Sigmoid colon (tissue), 7 donors: ENCODE measurements at places on chromosomes 11 and 22.

GRCh38 chr22:36955691-36956090 lies 42.3 kb downstream of the CSF2RB start:
- DNase-seq: no peak

DNA sequence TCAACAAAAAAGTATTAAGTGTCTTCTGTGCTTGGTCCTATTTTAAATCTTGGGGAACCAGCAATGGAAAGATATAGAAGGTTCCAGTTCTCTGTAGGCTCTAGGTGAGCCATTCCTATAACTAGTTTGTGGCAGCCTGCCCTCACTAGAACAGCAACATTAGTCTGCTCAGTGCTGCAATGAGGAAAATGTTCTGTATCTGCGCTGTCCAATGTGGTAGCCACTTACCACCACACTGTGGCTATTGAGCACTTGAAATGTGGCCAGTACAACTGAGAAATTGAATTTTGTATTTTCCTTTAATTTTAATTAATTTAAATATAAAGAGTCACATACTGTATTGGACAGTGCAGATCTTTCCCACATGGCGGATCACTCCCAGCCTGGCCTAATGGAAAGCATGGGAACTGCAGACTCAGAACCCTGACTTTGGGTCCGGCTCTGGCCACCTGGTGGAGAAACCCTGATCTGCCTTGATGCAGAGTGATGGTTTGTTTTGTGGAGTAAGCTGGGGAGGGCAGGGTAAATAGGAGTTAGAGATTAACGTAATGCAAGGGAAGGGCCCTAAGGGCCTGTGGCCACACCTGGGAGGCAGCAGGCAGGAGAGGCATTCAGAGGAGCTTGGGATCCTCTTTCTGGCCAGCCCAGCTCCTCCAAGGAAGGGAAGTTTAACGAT lies 101.0 kb downstream of the ME3 start:
- DNase-seq: no peak

DNA sequence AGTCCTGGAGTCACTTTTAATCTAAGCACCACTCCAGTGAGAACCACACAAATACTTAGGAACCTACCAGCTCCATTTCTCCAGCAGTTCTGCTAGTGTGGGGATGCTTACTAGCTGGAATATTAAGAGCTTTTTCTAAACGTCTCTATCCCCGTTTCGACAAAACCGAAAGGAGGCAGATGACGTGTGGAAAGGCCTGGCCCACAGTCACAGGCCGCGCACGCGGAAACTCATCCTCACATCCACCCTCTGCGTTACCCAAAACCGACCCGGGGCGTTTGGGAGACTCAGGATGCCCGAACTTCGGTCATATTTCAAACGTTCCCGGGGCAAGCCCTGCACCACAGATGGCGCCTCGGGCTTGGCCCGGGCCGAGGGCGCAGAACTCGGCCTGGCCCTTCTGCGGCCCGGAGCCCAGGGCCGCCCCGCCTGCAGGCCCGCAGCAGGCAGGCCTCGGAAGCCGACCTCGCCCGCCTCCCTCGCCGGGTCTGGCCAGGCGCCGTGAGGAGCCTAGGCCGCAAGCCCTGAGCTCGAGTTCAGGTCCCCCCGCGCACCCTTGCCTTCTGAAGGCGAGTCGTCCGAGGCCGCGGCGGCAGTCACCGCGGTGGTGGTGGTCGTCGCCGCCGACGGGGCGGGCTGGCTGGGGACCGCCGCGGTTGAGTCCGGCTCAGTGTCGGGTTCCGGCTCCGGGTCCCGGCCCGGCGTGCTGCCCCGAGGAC lies 473 bp downstream of the FNBP4 start:
- peak; percentile 87 for DNase-seq

DNA sequence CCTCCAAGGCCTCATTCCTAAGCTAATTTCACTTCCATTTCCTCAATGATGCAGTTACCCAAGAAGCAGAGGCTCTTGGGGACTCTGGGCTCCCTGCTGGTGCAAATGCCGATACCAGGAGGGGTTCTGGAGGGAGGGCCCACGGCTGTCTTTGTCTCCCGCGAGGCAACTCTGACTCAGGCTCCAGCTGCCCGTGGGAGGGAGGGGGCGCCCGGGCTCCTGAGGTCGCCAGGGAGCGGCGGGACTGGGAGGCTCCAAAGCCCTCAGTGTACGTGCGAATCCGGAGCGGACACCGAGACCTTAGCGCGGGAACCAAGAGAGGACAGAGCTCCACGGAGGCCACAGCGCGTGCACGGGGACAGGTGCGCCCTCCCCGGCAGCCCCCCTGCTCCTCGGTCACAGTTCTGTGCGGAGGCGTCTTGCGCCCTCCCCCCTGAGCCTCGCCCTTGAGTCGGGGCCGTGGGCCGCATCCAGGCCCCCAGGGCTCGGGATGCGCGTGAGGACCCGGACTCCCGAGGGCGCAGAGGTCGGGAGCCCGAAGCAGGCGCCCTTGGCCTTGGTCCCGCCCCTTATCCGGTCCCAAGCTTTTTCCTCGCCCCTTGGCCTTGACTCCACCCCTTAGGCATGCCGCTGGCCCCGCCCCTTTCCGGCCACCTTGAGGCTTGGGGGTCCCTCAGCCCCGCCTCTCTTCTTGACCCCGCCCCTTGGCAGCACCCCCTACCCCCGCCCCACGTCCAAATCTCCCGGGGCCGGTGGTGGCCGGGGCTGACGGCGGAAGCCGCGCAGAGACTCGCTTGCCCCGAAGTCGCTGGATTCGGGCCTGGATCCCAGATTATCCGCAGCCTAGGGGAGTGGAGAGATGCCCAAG lies 4.7 kb upstream of the SHISA8 start:
- DNase-seq: no peak

DNA sequence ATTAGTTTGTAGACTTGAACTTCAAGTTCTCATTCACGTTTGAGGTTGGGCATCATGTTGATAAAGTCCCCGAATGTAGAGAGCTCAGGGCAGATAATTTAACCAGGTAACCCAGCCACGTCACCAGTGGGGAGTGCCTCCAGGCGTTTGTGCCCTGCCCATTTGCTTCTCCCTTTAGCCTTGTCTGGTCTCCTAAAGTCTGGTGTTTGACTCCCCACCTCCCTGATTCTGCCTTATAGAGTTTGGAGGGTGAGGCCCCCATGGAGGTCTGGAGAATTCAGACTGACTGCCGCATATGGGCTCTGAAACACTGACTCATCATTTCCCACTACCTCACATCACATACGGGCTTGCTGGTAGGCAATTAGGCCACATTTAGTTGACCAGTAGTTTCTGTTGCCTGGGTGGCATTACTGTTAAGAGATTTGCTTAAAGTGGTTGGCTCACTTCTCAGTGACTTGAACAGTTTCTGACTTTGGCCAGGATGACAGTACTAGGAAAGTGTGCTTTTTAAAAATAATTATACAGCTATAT lies 99.3 kb upstream of the GAL start:
- no peak for DNase-seq

GRCh38 chr22:20153945-20154344 lies 3.1 kb upstream of the CCDC188 start:
- DNase-seq: no peak

DNA sequence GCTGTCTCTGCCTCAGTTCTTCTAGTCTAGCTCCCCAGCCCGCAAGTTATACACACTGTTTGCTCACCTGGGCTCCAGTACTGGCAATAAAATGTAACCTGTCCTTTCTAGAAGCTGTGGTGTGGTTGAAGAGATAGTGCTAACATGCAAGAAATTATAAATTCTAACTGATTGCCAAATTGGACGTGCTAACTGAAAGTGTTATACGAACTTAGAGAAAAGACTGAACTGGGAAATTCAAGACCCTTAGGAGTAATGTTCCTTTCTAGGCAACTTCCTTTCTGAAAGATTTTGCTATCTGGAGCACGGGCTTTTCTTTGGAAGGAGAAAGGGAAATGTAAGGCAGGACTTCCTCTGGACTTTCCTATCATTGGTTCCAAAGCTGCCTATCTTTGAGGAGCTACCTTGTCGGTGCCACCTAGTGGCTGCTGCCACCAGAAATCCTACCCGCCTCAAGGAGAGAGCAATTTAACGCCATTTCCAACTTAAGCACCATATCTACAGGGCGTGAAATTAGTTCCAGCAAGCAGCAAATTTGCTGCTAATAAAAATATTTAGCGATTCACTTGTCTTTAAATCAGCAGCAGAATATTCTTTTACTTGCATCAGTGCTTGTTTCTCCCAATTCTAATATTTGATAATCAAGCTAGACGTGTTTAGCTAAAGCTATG lies 12.7 kb upstream of the TMEM218 start:
- DNase-seq: no peak

DNA sequence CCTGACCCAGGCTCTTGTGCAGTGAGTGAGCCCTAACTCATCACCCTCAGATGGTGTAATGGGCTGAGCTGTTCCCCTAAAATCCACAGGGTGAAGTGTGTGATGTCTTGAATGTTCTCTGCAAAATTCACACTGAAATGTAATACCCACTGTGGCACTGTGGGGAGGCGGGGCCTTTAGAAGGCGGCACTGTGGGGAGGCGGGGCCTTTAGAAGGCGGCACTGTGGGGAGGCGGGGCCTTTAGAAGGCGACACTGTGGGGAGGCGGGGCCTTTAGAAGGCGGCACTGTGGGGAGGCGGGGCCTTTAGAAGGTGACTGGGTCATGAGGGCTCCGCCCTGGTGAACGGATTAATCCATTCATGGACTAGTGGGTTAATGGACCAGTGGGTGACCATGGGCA lies 33.0 kb downstream of the CHID1 start:
- no peak for DNase-seq

DNA sequence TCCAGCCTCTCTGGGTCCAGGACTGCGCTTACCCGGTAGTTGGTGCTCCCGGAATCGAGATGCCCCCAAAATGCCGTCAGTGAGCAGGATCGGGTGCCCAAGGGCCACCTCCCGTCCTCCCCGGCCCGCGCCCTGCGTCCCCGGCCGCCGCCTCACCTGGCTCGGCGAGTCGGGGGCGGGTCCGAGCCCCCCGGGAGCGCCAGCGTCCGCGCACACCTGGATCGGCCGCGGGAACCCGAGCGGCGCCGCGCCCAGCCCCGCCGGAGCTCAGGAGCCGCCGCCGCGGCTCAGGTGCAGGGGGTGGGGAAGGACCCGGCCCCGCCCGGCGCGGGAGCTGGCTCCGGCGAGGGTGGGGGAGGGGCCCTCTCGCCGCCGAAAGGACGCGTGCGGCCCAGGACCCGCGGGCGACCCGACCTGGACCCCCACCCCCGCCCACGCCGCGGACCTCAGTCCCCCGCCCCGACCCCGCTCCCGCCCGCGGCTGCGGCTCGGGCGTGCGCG lies at the start of gene SHANK2:
Gene SHANK2 (minus strand): TSS at position 309 of the 501 bp plus-strand sequence. CDS start 105,251 bp downstream, outside the sequence.
- DNase-seq: no peak

GRCh38 chr11:85896876-85897275 lies 41.7 kb downstream of the CCDC83 start:
- no peak for DNase-seq

DNA sequence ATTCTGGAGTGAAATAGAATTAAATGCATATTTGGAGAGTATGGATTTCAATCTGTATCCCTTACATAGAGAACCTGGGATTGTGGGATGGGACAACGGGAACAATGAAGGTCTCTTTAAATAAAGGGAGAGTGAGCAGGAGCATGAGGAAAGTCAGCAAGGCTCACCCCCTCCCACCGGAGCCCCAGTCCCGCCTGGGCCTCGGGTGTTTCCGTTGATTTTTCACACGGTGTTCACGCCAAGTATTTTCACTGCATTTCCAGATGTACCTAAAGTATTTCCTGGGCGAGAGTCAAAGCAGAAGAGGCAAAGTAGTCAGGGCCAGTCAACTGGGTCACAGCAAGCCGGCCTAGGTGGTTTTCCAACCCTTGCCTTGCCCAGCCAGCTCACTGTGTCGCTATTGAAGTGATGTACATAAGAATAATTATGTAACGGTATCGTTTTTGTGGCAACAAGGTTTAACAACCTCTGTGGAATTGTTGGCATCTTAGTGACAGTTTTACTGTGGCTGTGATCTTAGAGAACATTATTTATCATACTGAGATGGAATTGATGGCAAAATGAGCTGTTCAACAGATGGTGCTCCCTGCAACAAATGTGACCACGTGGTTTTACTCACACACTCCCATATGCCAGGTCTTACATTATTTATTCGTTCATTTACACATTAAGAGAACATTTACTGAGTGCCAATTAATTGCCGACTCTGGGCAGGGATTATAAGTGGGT lies 177.3 kb downstream of the ADAMTS15 start:
- DNase-seq: no peak

DNA sequence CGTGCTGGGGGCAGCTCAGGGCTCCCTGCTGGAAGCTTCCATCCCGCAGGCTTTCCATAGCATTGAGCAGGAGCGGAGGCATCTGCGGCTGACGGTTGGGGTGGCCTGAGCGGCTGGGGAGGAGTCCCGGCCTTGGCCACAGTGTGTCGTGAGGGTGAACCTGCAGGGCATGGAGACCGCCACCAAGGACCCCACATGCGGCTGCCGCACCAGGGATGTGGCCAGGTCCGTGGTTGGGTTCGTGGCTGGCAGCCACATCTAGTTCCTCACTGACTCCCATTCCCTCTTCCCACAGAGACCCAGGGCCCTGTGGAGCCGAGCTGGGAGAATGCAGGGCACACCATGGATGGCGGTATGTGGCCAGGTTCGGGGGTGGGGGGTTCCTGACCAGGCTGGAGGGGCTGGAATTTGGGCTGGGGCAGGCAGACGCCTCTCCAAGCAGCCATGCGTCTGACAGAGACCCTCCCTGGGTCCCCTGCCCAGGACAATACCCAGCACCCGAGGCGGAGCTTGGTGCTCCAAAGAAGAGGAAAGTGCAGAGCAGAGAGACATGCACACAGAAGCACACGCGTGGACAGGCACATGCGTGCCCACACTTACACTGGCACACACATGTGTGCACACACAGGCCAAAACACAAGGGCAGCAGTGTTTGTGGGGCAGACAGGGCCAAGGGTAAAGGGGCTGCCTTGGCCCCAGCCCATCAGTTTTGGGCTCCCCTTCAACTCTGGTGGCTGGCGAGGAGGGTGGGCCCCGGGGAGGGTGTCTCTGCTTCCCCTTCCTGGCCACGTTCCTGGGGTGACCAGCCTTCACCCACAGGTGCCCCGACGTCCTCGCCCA lies 2.7 kb downstream of the MUC5B start:
- DNase-seq: peak; percentile 44

GRCh38 chr11:69200331-69201065 lies 44.8 kb downstream of the SMIM38 start:
- peak; percentile 50 for DNase-seq

DNA sequence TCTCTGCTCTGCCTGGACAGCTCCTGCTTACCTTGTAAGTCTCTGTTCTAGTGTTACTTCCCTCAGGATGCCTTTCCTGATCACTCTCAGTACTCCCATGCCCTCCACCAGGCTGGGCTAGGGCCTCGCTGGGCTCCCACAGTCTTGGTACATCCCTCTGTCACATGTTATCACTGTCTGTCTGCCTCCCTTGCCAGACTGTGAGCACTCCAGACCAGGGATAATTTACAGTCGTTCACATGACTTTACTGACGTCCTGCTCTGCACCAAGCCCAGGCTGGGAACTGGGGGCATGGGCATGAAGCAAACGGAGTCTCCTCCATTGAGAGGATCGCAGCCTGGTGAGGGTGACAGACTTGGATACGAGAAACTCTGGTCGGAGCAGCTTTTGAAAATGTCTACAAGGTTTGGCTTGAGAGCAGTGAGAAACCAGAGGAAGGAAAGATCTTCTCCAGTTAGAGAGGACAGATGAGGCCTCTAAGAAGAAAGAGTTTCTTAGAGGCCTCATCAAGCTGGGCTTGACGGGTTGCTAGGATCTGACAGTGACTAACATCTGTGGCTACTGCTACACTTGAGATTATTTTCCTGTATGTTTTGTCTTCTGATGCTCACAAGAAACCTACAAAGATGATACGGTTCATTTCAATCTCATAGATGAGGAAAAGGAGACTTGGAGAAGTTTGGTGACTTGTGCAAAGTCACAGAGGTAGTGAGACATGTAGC lies 12.5 kb downstream of the USP35 start:
- DNase-seq: no peak
